Osteoblast (primary cell): ENCODE measurements at places on chromosomes 2 and 18. TPM values are rescaled to one million over a fixed set of nuclear protein-coding genes. Genes with fewer than 3 reads are reported as not detected.

Gene KCNG3
- under 0.01 TPM in 1 of 2 replicates, not detected in the other for total RNA-seq

GRCh38 chr18:75351409-75351808, 76.1 kb downstream of the SMIM21 start:
- no peaks in the 10 kb centered on the region for H3K27me3 ChIP-seq
- no peaks in the 10 kb centered on the region for H3K36me3 ChIP-seq
- DNase-seq: no peak
- H3K4me1 ChIP-seq: no peaks in the 10 kb centered on the region
- no peak overlapping the region for H3K27ac ChIP-seq

DNA sequence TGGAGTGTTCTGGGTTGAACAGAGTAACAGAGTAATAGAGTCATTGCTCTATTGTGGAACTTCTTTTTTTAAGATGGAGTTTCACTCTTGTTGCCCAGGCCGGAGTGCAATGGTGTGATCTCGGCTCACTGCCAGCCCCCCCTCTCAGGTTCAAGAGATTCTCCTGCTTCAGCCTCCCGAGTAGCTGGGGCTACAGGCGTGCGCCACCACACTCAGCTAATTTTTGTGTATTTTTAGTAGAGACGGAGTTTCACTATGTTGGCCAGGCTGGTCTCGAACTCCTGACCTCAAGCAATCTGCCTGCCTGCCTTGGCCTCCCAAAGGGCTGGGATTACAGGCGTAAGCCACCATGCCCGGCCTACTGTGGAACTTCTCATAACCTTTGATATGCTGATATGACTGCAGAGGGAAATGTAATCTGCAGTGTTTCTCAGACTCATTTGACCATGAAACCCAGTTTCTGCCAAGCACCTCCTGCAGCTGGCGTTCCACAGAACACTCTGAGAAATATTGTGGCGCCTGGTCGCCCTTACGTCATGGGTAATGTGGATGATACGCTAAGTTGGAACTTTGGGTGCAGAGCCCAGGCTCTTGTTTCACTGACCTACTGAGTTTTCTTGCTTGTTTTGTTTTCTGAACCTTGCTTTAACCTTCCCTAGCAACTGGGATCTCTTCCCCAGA, 213.8 kb downstream of the BCL2 start:
- H3K27me3 ChIP-seq: peaks cover 3% of the 10 kb centered on the region
- no peak for DNase-seq
- no peaks in the 10 kb centered on the region for H3K4me1 ChIP-seq
- H3K36me3 ChIP-seq: no peaks in the 10 kb centered on the region
- no peak overlapping the region for H3K27ac ChIP-seq

Gene PCARE
- total RNA-seq: not detected in 2 replicates

- DNase-seq: peak; percentile 71
- peaks cover 9% of the 10 kb centered on the region for H3K4me1 ChIP-seq
- no peak overlapping the region for H3K4me3 ChIP-seq
- no peak overlapping the region for H3K27ac ChIP-seq
- no peaks in the 10 kb centered on the region for H3K36me3 ChIP-seq
- H3K27me3 ChIP-seq: no peaks in the 10 kb centered on the region
Measured at GRCh38 chr2:216066230-216066629, 15.4 kb downstream of the PECR start.

Gene TMEM247
- total RNA-seq: not detected in 2 replicates

Gene DNER
- 0.36 and 1.2 TPM in 2 replicates for total RNA-seq

Gene FBXO41
- 0.29 and 0.36 TPM in 2 replicates for total RNA-seq

Gene FOXD4L1
- under 0.01 and 0.29 TPM in 2 replicates for total RNA-seq

- H3K4me3 ChIP-seq: no peak overlapping the region
- DNase-seq: no peak
- no peak overlapping the region for H3K27ac ChIP-seq
- H3K4me1 ChIP-seq: no peaks in the 10 kb centered on the region
Measured at GRCh38 chr2:141068053-141068682, 1062.6 kb downstream of the LRP1B start.

DNA sequence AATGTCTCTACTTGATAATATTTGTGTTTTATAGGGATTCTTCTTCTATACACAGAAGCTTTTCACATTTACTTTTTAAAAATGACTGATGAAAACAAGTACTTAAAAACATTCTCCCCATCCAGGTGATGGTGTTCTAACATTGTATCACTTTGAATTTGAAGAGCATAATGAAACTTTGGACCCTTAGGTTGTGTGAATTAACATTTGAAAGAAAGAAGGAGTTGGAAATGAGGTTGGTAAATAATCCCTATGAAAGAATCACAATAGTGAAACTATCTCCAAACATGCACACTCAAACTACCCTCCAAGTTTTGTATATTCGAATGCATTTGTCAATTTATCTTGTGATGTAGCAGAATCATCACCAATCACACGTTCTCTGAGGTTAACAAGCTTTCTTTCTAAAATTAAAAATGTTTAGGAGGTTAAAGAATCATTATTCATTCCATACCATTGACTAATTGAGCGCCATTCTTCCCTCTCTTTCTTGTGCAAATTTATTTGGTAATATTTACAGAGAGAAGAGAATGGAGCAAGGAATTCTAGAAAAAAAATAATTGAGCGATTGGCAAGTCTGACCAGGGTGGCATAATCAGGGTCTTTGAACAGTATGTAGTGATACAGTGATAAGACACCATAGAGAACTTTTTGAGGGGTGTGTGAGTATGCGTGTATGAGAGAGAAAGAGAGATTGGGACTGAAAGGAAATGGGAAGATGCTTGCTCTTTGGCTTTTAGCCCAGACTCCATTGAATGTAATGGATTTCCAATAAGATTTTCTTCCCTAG, 260.0 kb upstream of the NRXN1 start:
- no peaks in the 10 kb centered on the region for H3K36me3 ChIP-seq
- DNase-seq: peak; percentile 58
- no peaks in the 10 kb centered on the region for H3K4me1 ChIP-seq

DNA sequence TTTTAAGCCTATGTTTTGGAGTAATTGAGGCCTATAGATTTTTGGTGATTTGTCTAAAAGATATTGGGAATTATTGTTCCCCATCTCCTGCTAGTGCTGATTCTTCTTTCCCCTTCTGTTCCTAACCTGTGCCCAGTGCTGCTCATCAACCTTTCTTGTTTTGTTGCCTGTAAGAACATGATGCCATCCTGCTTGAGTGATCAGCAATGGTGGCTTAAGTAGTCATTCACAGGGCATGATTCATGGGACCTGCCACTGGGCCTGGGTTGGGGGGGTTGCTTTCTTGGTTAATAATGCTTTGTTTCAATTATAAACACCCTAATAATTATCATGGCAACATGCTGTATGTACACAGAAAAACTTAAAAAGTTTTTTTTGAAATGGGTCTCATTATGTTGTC, 562.9 kb upstream of the SETBP1 start:
- H3K4me3 ChIP-seq: no peak overlapping the region
- H3K36me3 ChIP-seq: no peaks in the 10 kb centered on the region
- H3K27me3 ChIP-seq: no peaks in the 10 kb centered on the region

DNA sequence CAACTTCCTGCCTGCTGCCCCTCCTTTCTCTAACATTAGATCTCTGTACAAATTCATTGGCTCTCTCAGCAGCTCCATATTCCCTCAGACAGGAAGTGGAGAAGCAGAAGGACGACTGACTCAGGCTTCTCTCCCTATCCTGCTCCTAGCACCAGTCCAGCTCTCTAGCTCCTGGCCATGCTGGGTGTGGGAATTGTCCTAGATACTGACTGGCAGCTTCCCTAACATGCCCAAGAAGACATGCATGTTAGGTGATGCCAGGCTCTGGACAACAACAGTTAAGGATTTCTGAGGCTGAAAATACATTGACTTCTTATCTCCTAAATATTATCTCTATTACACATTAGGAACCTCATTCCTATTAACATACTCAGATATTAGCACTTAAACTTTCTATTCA, 292.9 kb downstream of the IKZF2 start:
- H3K4me1 ChIP-seq: no peaks in the 10 kb centered on the region
- H3K4me3 ChIP-seq: no peak overlapping the region
- no peaks in the 10 kb centered on the region for H3K27me3 ChIP-seq
- DNase-seq: no peak
- no peak overlapping the region for H3K27ac ChIP-seq

- no peak overlapping the region for H3K4me3 ChIP-seq
- H3K36me3 ChIP-seq: peaks cover 24% of the 10 kb centered on the region
- peaks cover 13% of the 10 kb centered on the region for H3K4me1 ChIP-seq
- no peak for DNase-seq
Measured at GRCh38 chr2:63872571-63873328, 31.1 kb downstream of the UGP2 start.

GRCh38 chr18:53749766-53750165, 474.7 kb downstream of the MBD2 start:
- no peak for DNase-seq
- H3K27me3 ChIP-seq: no peaks in the 10 kb centered on the region
- no peak overlapping the region for H3K4me3 ChIP-seq
